ENCODE measurements at places on chromosomes 3 and 15.

- no peak for DNase-seq
Observed at GRCh38 chr3:86785386-86785785, 205.6 kb downstream of the VGLL3 start.

DNA sequence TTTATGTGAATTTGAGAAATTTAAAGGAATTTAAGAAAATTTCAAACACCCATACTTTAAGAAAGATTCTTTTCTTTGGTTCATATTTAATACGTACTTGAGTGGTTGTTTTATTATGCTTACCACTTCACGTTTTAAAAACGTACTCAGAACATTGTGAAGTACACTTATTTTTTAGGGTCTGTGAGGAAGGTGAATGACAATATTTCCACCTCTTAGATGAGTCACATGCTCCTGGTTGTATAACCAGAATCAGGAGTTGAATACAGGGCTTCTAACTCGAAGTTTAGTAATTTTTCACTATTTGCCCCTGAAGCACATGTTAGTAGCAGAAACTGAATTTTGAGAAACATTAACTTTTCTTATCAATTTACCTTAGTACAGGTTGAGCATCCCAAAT lies 7.5 kb downstream of the SKIL start:
- DNase-seq = no peak

GRCh38 chr15:38994310-38994709 lies 429.7 kb upstream of the RASGRP1 start:
- no peak for DNase-seq

- no peak for DNase-seq
Observed at GRCh38 chr15:45581919-45582318, 5.3 kb upstream of the BLOC1S6 start.

DNA sequence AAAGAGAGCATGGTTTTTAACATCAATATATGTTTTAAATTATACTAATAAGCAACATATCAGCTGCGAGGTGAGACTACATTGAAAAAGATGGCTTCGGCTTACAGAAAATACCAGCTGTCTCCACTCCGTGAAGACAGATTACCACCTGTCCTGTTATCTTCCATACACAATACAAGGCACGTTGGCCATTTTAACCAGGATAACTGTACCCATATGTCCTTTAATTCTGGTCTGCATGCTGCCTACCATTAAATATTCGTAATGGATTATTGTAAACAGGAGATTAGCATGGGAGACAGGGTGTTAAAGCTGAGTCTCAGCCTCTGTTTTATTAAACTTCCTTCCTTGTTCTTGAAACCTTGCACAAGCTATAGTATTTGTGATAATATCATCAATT lies 855.5 kb downstream of the ROBO1 start:
- peak; percentile 47 for DNase-seq

DNA sequence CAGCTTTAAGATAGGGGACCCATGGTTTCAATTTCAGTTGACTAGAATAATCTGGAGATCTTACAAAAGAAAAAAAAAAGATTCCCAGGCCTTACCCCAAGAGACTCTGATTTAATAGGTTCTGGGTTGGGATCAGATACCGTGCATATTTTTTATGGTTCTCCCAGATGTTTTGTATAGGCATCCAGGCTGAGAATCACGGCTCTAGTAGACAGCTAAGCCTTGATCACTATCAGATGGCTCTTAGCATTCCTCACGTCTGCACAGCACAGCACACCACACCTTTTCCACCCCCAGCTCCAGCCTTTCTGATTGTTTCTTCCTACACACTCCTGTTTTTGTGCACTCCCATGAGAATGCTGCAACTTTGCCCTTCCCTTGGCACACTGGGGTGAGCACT lies 40.8 kb downstream of the TMEM45A start:
- DNase-seq = no peak

- DNase-seq = no peak
Observed at GRCh38 chr15:56342653-56343052, 22.6 kb upstream of the TEX9 start.

- no peak for DNase-seq
Observed at GRCh38 chr3:39065197-39065596, 13.4 kb downstream of the WDR48 start.

DNA sequence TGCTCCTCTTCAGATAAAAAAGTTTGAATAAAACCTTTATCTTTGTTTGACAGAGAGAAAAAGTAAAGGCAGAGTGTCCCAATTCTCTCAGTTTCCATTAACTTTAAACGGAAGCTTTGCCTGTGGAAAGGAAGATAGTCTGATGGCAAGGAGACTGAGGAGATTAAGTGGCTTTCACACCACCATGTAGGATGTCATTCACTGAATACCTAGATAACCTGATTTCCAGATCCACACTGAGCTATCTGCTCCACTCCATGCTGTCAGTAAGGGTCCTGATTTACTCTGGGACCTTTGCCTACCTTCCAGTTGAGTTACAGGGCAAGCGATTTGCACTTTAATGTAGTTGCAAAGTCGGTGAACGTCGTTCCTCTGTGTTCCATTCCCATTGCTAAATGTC lies 233.4 kb upstream of the TBL1XR1 start:
- no peak for DNase-seq
